ENCODE measurements at places on chromosomes 7 and 10.

GRCh38 chr7:140222814-140223213 lies 46.0 kb upstream of the KDM7A start:
- DNase-seq = no peak

GRCh38 chr7:102296514-102296913 lies 9.8 kb downstream of the SH2B2 start:
- DNase-seq = no peak

GRCh38 chr10:76297358-76297757 lies 865.9 kb downstream of the LRMDA start:
- DNase-seq = no peak

DNA sequence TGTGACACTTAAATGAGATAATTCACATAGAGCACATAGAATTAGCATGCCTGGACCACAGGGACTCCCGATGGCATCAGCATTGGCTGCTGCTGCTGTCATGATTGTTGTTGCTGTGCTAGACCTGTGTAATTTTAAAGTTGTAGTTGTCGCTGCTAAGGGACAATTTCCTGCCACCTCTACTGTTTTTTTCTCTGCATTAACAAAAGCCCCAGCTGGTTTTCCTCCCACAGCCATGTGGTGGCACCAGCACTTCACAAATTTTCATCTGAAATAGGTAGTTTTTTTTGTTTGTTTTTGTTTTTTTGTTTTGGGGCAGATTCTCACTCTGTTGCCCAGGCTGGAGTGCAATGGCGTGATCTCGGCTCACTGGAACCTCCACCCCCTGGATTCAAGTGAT lies 25.4 kb upstream of the PRXL2A start:
- peak; percentile 4 for DNase-seq

DNA sequence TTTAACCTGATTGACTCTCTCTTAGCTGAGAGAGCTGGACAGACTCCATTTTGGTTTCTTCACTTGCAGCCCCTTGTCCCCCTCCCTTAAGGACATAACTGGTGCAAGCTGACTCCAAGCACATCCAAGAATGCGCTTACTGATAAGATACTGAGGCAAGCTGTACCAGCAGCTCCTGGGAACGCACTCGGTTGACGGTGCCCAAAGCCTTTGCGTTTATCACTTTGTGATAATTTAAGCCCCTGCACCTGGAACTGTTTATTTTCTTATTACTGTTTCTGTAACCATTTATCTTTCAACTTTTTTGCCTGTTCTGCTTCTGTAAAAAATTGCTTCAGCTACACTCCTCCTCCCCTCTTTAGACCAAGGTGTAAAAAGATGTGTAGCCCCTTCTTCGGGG lies 8.5 kb downstream of the AKR1B15 start:
- DNase-seq = no peak

DNA sequence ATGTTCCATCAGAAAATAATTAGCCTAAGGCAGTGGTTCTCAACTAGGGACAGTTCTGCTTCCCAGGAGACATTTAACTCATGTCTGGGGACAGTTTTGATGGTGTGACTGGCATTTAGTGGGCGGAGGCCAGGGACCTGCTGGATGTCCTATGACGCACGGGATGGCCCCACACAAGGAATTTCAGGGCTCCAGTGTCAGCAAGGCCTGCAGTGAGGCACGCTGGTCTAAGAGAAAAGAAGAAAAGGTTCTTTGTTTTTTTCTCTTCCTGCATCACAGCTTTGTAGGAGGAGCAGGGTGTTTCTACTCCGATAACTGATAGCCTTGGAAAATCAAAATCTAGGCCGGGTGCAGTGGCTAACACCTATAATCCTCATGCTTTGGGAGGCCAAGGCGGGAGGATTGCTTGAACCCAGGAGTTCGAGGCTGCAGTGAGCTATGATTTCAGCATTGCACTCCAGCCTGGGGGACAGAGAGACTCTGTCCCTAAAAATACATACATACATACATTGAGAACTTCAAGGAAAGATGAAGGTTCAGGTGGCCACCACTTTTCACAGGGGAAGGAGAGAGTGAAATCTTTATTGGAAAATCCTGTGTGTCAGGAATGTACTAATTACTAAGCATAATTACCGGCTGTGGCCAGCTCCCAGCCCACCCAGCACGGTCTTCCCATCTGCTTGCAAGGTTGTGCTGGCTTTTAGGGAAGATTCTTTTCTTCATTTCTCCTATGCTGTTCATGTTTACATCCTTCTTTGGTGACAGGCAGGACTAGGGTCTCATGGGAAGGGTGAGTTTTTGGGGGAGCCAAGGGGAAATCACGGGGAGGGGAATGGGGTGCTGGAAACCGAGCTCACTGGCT lies 150.4 kb downstream of the ACTR3B start:
- no peak for DNase-seq

GRCh38 chr10:33237736-33238624 lies 96.5 kb downstream of the NRP1 start:
- no peak for DNase-seq

- DNase-seq = no peak
Observed at GRCh38 chr10:117830787-117831212, 215.9 kb downstream of the RAB11FIP2 start.

- peak; percentile 19 for DNase-seq
Observed at GRCh38 chr7:150476819-150477631, 26.6 kb downstream of the GIMAP8 start.

- no peak for DNase-seq
Observed at GRCh38 chr10:43688348-43688892, 39.7 kb upstream of the ZNF32 start.

DNA sequence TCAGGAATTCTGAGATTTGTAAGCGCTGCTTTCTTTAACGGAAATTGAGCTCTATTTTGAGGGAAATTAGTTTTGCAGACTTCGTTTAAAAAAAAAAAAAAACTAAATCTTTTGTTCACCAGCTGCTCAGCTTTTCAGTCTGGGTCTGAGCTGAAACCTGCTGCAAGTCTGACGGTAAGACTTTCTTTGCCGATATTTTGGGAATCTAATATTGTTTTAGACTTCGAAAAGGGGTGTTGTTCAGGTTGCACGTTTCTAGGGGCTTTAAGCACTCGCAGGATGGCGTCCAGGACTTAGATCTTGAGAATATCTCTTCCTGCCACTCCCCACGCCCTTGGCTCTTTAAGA lies 1.8 kb upstream of the MEOX2 start:
- no peak for DNase-seq

DNA sequence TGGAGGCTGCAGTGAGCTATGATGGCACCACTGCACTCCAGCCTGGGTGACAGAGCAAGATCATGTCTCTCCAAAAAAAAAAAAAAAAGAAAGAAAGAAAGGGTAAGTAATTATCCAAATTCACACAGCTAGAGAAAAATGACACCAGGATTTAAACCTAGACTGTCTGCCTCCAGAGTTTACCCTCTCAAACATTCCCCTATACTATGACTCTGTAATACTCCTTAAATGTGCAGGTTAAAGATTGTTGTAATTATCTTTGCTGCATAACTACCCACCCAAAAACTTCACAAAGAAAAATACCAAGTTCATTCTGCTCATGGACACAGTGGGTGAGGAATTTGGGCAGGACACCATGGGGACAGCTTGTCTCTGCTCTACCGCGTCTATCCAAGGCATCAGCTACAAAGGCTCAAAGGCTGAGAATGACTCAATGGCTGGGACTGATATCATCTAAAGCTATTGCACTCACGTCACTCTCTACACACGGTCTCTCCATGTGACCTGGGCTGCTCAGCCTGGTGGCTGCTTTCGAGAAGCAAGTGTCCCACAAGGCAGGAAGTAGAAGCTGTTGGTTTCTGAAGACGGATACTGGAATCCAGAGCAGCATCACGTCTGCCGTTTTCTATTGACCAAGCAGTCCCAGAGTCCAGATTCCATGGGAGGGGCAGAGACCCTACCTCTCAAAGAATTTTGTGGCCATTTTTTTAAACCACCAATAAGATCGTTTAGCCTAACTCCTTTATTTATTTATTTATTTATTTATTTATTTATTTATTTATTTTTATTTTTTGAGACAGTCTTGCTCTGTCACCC lies 185.7 kb upstream of the AUTS2 start:
- no peak for DNase-seq

DNA sequence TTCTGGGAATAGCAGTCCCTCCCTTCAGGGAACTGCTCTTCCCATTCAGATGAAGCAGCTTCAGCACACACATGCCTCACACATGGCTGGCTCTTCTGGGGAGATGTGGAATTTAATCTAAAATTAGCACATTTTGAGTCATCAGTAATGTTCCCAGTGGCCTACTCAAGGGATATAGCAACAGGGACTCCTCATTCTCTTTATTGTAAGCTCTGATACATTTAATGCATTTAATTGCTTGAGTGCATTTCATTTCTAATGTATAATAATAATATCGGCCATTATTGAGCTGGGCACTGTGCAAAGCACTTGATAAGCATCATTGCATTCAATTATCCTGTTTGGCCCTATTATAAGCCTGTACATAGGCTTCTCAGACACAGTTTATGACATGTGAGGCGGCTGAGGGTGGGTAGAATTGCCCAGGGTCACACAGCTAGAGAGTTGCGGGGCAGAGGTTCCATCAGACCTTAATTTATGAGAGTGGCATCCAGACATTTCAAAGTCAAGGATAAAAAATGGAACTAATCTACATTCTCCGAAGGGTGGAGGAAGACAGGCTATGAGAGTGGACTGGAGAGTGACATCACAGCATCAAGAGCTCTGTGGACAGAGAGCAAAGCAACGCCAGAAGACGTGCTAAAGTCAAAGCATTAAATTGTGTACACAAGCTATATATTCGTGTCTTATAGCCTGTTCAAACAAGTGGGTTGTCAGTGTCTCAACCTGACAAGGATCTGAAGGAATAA lies 76.8 kb downstream of the LANCL2 start:
- DNase-seq = no peak

- no peak for DNase-seq
Observed at GRCh38 chr10:63547628-63548360, 26.6 kb downstream of the REEP3 start.

DNA sequence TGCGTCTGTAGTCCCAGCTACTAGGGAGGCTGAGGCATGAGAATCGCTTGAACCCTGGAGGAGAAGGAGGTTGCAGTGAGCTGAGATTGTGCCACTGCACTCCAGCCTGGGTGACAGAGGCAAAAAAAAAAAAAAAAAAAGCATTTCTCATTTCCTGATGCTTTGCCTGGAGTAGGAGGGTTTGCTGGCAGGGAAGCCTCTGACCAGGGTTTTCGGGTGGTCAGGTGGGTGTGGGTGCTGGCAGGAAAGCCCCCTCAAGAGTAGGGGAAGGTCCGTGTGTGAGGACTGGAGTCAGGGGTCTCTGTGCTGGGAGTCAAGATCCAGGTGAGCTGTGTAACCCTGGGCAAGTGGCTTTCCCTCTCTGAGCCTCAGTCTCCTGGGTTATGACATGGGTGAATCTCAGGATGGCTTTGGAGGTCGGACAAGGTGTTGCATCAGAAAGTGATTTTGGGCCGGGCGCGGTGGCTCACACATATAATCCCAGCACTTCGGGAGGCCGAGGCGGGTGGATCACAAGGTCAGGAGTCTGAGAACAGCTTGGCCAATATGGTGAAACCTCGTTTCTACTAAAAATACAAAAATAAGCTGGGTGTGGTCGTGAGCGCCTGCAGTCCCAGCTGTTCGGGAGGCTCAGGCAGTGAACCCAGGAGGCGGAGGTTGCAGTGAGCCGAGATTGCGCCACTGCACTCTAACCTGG lies 3.2 kb downstream of the AMZ1 start:
- DNase-seq = no peak

GRCh38 chr7:11665357-11665756 lies 166.6 kb downstream of the THSD7A start:
- DNase-seq = no peak

- no peak for DNase-seq
Observed at GRCh38 chr7:100568896-100569844, 4.5 kb downstream of the SAP25 start.

GRCh38 chr7:117530390-117530789 lies 50.6 kb downstream of the CFTR start:
- no peak for DNase-seq

- no peak for DNase-seq
Observed at GRCh38 chr7:151838861-151839381, 38.0 kb downstream of the PRKAG2 start.

- no peak for DNase-seq
Observed at GRCh38 chr7:76037310-76037709, 10.5 kb downstream of the STYXL1 start.

GRCh38 chr7:14179781-14180180 lies 190.3 kb upstream of the ETV1 start:
- DNase-seq = no peak

DNA sequence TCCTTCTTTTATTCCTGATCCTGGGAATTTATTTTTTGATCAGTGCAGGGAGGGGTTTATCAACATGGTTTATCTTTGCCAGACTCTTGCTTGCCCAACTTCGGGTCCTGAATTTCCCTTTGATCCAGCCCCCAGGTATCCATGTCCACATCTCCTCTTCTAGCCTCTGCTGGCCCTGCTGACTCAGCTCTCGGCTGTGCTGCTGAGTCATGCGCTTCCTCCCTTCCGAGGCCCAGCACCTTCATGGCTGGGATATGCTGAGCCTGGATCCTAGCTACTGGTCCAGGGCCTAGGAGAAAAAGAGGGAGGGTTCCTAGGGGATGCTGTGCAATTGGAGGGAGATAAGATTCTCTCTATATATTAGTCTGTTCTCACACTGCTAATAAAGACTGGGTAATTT lies 380.7 kb upstream of the SHH start:
- DNase-seq = no peak

GRCh38 chr10:22978918-22979317 lies 51.1 kb downstream of the ARMC3 start:
- no peak for DNase-seq

DNA sequence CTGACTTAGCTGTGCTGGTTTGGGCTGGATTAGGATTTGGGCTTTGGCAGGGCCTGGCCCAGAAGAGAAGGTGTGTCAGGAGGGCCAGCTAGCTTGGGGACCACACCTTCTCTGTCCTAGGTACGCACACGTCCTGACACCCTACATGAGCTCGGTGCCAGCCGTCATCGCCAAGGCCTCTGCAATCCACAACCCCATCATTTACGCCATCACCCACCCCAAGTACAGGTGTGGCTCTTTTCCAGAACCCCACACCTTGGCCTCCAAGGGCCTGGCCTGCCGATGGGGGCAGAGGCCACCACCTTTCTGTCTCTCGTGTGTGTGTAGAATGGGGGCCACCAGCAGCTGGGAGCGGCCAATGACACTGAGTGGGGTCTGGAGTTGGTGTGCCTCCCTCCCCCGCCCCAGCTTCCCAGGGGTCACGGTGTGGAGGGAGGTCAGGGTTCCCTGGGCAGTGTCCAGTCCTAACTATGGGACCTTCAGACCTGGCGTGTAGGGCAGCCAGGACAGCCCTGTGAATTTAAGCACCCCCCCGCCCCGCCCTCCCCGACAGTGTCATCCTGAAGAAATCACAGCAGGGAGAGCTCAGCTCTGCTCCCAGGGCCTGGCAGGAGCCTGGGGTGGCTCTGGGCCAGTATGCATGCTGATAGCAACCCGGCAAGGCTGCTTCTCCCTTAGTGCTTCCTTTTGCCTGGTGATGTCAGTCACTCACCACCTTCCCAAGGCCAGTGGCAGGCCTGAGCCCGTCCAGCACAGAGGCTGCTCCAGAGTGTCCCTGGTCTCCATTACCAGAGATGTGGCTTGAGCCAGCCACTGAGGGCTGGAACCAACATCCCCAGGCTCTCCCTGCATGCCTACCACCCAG lies 6.9 kb upstream of the LDB3 start:
- no peak for DNase-seq

Data from stimulated activated CD8-positive, alpha-beta memory T cell treated with anti-CD3 and anti-CD28 coated beads, Interleukin-4, amount 100 ng/mL, for 4 hours (primary cell).